Fibroblast of lung (primary cell): ENCODE measurements at places on chromosomes 13 and 19. TPM values are rescaled to one million over a fixed set of nuclear protein-coding genes. Genes with fewer than 3 reads are reported as not detected.
A peak's percentile ranks its signal among the peaks of the same experiment; 100 is the strongest.

GRCh38 chr13:43195551-43195950 is 172.2 kb downstream of the DNAJC15 start:
- no peak for DNase-seq

GRCh38 chr19:24048261-24048660 is 38.7 kb upstream of the ZNF254 start:
- DNase-seq = no peak

The TSHZ3 gene
- 10.3 and 17.3 TPM in 2 replicates for total RNA-seq

- DNase-seq = peak; percentile 54
These were observed 2.8 kb upstream of the LENG1 start for GRCh38 chr19:54162241-54162805.

The NCLN gene
- 24.4 and 35.8 TPM in 2 replicates for total RNA-seq

DNA sequence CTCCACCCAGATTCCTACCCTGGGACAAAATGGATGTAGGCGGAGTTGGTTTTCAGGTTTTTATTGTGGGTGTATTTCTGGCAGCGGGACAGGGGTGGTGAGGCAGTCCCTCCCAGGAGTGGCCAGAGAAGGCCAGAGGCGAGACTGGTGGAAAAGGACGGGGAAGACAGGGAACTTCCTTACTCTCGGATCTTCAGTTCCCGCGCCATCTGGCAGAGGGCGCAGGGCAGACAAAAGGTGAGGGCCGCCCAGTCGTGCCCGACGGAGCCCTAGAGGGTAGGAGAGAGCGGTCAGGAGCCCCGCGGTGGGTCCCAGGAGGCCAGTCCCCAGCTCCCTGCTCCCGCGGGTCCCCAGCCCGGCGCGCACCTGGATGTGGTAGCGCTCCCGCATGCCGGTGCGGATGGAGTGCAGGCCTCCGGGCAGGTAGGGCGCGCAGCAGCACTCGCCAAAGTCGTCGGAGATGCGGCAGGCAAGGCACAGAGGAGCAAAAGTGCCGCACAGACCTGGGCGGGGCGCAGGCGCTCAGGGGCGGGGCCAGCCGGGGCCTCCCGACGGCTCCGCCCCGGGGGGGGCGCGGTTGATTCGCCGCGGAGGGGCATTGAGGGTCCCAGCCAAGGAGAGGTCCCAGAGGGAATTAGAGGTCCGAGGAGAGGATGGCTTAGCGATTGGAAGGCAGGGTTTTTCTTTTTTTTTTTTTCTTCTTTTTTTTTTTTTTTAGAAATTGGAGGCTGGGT is 3.0 kb downstream of the CNFN start:
- DNase-seq = peak; percentile 40

DNA sequence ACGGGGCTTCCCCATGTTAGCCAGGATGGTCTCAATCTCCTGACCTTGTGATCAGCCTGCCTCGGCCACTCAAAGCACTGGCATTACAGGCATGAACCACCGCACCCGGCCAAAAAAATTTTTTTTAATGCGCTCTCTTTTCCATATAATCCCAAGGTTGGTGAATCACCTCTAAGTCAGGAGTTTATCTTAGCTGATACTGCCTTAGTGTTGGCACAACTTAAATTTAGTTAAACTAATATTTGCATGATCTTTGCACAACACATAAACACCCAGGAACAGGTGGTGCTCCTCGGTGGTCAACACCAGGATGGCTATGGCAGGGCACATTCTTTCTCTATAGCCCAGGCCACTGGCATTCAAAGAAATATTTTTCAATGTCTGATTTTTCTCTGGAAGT is 24.1 kb upstream of the PSG7 start:
- DNase-seq = no peak

GRCh38 chr13:74171641-74172040 is 37.4 kb upstream of the KLF12 start:
- DNase-seq = no peak
